NCI-H1092 treated with DMSO at 0.1 percent for 48 hours (cell line): ENCODE measurements at places on chromosomes 3 and 15.
A peak's percentile ranks its signal among the peaks of the same experiment; 100 is the strongest.

DNA sequence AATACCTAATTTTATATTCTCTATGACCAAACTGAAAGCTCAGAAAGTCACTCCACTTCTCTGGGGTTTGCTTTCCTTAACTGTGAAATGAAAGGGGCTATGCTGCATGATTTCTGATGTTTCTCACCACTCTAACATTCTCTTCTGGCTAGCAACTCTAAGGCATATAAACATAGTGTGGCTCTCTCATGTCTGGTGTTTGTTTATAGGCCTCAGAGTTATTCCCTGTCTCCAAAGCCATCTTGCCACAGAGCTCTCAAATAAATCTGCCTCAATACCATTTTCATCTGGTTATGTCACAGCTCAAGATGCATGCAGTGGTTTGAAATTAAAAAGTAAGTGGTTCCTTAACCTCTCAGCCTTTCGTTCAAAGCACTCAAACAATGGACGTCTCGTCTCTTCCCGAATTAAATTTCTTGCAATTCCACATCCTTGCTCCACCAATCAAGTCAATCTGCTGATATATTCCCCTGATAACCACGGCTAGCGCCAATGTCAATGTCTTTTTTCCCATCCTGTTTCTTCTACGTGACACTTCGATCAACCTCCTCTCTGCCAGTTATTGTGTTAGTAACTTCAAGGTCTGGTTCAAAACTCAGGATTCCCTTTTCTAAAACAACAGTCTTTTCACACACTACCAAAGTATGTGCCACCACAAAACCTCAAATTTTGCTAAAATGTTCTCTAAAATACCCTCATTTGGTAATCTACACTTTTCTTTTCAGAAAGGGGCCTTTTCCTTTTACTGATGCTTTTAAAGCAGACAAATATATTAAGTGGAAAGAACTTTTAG, 16.0 kb downstream of the TOMM70 start:
- no peak for DNase-seq

DNA sequence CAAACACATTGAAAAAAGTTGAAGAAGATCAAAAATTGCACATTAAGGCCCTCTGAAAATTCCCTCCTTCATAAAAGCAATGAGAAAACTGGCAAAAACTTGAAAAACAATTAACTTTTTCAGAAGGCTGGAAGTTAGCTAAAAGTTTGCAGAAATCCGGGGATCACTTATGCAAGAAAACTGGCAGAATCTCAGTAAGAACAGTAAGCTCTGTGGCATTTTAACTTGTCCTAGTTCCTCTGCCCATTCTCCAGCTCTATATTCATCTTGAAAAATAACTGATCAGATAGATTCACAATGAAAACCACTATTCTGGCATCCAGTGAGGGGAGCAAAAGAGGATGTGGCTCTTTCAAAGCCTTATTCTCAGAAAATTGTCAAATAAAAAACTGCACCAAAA, 566.8 kb downstream of the NTRK3 start:
- no peak for DNase-seq

DNA sequence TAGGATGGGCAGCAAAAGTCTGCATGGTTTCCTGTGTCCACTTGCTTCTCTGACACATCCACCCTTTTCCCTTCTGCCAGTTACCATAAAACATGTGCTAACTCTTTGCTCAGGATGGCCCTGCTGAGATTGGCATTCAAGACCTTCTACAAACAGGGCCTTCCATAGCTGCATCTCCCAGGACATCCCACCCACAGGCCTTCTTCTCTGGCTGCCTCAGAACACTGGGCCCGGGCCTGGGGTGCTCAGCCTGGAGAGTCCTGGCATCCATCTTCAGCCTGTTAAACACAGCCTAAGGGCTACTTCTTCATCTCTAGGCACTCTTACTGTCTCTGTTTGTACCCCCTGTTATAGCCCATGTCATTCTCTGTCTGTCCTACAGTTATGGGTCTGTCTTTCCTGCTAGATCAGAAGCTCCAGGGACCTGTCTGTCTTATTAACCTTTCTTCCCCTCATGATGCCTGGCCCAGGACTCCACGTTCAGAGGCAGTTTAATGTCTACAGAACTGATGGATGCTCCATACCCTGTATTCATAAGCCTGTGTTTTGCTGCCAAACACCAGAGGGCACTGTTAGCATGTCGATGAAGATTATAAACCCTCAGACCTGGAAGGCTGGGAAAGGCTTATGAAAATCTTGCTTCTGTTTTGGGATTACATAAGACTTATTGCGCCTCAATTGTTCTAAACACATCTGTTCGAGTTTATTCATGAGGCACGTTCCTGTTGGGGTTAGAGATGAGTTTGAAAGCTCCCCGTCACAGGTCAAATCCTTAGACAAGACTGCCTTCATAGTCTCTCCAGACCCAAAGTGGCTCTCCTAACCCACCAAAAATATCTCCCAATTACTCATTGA, 16.5 kb downstream of the SEMA3G start:
- peak; percentile 32 for DNase-seq

GRCh38 chr3:158012901-158013300, 93.3 kb downstream of the SHOX2 start:
- DNase-seq: no peak

GRCh38 chr15:63474810-63475316, 29.5 kb upstream of the USP3 start:
- peak; percentile 71 for DNase-seq

DNA sequence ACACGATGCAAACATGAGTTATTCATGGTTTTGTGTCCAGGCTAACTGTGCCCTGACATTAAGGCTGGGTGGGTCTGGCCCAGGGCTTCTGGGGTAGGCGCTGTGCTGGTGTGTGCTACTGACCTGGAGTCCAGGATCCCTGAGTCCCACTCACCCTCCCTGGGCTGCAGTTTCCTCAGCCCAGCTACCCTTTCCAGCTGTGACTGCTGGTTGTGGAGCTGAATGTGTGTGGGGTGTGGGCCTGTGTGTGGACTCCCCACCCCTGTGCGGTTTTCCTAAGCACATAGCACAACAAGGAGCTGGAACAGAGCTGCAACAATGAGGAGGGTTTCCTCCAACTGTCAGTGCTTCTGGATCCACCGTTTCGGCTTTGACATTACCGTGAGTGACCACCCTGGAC, 38.0 kb downstream of the SMAD3 start:
- DNase-seq: no peak

DNA sequence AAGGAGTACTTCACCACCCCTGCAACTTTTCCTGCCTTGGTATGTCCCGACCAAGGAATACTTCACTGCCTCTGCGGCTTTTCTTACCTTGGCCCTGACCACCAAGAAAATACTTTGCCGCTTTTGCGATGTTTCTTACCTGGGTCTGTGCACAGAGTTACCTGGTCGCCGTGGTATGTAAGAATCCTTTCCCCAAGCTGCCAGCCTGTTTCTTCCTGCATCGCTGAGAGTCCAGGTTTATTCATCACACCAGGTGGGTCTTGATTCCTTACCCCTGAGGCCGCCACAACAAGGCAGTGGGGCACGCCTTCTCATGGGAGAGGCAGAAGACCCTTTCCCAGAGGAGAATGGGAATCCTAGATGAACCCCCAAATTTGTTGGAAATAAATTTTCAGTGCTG, 511.3 kb downstream of the EDEM1 start:
- no peak for DNase-seq

GRCh38 chr3:45944830-45945620, 1.8 kb downstream of the CXCR6 start:
- no peak for DNase-seq

- no peak for DNase-seq
Observed at GRCh38 chr3:172249039-172249438, 199.2 kb downstream of the GHSR start.

DNA sequence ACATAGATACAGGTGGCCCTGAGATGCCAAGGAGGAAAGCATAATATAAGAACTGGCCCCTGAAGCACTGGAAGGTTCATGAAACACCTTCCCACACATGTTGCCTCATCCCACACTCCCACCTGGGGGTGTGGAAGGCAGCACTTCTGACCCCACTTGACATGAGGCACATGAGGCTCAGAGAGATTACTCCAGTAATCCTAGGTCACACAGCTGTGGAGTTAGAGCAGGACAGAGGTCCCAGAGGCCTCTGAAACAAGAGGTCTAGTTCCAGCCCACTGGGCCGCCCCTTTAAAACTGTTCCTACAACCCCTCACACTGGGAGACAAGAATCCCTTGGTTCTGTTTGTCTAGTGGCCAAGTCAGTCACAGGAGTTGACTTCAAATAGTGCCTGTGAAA, 7.2 kb downstream of the SSUH2 start:
- DNase-seq: no peak

DNA sequence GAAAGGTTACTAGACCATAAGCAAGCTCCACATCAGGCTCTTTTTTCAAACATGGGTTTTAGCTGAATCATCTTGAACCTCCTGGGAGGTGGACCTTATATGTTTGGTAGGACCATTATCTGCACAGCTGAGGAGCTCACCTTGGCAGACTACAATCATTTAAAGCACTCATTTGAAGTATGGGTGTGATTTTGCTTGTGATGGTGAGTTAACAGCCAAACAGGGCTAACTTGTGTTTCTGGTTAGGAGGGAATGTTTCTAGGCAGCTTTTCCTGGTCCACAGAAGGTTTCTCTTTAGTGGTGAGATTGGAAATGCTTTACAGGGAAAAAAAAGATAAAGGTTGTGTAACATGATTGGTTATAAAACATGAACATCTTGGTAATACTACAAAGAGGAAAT, 61.8 kb downstream of the ARHGEF26 start:
- no peak for DNase-seq

- no peak for DNase-seq
Observed at GRCh38 chr3:184795522-184796190, 16.3 kb upstream of the VPS8 start.

DNA sequence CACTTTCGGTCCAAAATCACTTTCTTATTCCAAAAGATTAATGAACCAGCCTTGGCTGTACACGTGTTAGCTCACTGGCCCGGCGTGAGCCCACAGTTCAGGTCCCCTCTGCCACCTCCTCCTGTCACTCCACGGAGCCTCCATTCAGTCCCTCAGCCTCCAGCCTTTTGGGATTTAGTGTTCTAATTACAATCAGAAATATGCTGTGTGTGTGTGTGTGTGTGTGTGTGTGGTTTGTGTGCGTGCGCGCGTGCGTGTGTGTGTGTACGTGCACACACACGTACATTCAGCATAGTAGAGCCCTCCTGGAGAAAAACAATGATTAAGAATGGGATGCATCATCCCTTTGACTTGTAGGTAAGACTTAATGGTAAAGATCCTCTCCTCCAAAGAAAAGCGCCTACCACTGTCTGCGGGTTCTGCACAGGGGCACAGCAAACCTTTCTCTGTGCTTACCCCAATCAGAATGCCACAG, 801 bp downstream of the CA12 start:
- DNase-seq: no peak

GRCh38 chr3:174444391-174444790, 414.7 kb upstream of the NAALADL2 start:
- DNase-seq: no peak

DNA sequence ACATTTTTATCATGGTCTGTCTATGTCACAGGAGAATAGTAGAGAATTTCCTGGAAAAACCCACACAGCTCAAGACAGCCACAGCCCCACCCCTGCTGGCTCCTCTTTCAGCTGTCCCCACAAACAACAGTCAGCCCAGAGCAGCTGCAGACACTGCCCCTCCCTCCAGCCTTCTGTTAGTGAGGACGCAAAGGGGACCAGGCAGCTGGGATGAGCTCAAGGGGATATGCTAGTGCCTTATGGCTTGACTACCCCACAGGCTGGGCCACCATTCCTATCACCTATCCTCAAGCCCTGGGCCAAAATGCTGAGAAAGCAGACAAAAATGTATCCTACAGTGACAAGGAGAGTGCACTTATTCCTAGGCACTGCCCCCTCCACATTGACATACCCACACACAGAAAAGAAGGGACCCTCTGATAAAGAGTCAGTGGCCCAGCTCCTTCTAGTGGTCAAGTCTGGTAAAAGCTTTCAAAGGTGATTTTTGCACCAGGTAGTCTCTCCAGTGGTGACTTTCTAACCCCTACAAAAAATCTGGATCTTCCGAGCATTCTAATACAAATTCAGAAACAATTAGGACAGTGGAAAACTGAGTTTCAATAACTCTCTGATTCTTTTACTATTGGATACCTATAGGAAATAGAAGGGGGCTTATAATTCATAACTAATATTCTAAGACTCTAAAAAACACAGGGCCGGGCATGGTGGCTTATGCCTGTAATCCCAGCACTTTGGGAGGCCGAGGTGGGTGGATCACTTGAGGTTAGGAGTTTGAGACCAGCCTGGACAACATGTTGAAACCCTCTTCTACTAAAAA, 3.0 kb upstream of the MAP1A start:
- peak; percentile 3 for DNase-seq

DNA sequence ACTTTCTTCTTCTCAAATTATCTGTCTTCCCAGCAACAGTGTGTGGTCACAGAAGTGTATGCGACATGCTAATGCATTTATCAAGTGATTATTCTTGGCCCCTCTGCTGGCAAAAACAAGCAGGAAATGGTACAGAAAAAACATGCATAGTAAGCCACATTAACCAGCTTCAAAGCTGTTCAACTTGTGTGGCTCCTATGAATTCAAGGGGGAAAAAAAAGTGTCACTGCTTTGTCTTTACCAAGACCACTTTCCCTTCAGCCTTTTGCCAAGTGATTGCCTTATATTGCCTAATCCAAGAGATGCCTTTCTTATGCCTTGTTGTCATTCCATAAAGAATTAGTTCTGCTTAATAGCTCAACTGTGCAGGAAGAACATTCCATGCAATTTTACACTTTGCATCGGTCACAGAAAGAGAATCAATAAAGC, 39.1 kb downstream of the PRTG start:
- no peak for DNase-seq

DNA sequence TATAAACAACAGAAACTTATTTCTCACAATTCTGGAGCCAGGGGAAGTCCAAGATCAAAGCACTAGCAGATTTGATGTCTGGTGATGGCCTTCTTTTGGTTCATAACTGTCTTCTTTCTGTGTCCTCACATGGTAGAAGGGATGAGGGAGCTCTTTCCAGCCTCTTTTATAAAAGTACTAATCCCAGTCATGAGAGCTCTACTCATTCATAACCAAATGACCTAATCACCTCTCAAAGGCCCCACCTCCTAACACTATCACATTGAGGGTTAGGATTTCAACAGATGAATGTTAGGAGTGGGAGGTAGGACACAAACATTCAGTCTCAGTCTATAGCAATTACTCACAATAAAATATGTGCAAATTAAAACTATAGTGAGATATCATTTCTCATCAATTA, 50.1 kb upstream of the UBE2E2 start:
- no peak for DNase-seq

GRCh38 chr3:172029425-172030098, 9.8 kb upstream of the FNDC3B start:
- DNase-seq: no peak
